ENCODE measurements at places on chromosomes 5 and 9. TPM values are rescaled to one million over a fixed set of nuclear protein-coding genes. Genes with fewer than 3 reads are reported as not detected.

DNA sequence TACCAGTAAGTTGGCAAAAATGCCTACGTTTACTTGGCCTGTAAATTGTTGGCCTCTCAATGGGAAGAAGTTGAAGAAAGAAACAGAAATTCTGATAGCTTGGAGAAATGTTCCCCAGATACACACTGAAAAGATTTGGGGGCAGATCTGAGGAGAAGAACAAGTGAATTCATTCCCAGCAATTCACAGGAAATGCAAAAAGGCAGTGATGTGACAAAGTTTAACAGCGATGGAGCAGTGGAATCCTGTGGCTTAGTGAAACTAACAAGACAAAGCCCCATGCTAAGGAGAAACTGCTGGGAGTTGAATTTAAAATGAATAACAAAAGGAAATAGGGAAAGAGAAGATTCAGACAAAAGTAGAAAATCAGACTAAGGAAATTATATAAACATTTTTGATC is 213.2 kb upstream of the EDIL3 start:
- no peaks in the 10 kb centered on the region for H3K36me3 ChIP-seq
- no peak overlapping the region for H3K4me3 ChIP-seq
- no peaks in the 10 kb centered on the region for H3K27me3 ChIP-seq
- no peak overlapping the region for H3K27ac ChIP-seq

DNA sequence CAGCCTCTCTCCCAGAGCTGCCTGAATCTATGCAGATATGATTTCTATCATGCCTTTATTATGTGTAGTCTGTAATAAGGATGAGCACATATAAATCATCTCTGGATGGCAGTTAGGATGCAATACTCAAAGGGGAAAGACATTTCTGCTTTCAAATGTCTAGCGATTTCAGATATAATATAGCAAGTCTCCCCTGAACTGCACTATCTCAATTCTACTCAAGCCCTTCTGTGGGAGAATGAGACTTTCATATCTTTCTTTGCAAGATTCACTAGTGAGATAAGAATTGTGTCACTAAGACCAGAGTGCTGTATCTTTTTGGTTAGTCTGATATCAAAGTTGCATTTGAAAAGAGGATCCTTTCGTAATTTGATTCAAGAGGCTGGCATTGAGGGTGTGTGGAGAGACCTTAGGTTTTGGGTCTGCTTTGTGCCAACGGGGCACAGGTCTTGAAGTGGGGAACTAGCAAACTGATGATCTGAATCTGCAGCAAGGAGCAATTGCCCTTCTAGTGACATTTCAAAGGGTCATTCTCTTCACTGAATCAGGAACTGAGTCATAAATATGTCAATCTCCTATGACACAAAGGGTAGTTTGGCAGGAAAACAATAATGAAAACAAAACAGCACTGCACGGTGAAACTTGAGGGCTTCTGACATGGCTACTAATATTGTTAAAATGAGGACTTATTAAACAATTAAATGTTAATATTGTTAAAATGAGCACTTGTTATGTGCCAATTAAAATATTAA is 305.5 kb upstream of the CLINT1 start:
- no peak overlapping the region for H3K4me3 ChIP-seq
- H3K4me1 ChIP-seq = no peaks in the 10 kb centered on the region
- no peaks in the 10 kb centered on the region for H3K36me3 ChIP-seq

GRCh38 chr5:172111852-172112225 is 76.2 kb downstream of the STK10 start:
- H3K27ac ChIP-seq = peak overlapping the region; percentile 68
- peak overlapping the region; percentile 33 for H3K4me3 ChIP-seq
- H3K27me3 ChIP-seq = no peaks in the 10 kb centered on the region

DNA sequence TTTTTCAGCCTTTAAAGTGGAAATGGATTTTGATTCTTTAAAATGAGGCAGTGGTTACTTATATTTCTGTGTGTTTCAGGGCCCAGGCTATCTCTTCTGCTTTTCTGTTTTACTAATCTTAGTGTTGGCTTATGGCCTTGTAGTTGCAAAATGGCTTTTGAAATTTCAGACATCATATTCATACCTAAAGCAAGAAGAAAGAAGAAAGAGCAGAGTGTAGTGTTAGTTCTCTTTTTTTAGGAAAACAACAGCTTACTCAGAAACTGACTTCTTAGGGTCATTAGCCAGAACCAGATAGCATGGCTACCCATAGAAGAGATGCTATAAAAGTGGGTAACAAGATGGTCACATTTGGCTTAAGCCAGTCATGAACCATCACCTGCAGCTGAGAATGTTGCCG is 20.9 kb downstream of the ZBED3 start:
- no peak for DNase-seq
- H3K36me3 ChIP-seq = peaks cover 82% of the 10 kb centered on the region
- no peak overlapping the region for H3K4me3 ChIP-seq
- no peaks in the 10 kb centered on the region for H3K27me3 ChIP-seq

DNA sequence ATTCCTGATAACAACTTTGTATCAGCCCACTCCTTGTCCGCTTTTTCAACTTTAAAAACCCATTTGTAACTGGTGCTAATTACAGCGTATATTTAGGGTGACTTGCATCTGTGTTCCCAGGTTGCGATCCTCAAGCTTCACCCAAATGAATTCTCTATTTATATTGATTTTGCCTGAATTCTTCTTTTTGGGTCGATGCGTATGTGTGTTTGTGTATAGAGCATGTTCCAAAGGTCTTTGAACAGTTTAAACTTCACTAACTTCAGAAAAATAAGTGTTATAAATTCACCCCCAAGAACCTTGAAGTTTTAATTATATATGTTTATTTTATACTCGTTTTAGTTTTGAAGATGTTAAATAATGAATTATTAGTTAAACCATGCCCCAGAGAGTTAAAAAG is 16.1 kb upstream of the SPATA31D4 start:
- H3K27me3 ChIP-seq = no peaks in the 10 kb centered on the region
- H3K36me3 ChIP-seq = no peaks in the 10 kb centered on the region
- H3K27ac ChIP-seq = no peak overlapping the region
- no peaks in the 10 kb centered on the region for H3K4me1 ChIP-seq
- no peak for DNase-seq

DNA sequence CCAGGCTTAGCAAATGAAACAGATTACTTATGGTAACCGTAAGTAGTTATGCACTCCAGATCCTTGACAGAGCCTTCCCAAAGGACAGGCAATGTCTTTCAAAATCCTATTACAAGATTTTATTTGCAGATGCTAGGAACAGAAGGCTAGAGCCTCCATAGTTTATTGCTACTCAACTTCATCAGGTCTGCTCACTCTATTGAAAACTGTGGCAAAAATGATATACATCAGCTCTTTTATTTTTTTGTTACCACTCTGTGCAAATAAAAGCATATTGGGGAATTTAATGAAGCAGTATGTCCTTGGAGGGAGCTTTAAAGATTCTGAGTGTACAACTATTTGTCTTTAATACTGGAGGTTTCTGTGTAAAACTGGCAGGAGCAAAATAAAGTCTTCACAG is 46.5 kb downstream of the SLC44A1 start:
- H3K36me3 ChIP-seq = no peaks in the 10 kb centered on the region
- peaks cover 6% of the 10 kb centered on the region for H3K4me1 ChIP-seq
- H3K4me3 ChIP-seq = no peak overlapping the region
- no peaks in the 10 kb centered on the region for H3K27me3 ChIP-seq
- H3K27ac ChIP-seq = no peak overlapping the region

The HAPLN1 gene
- total RNA-seq = 1.1 TPM

The ECSCR gene
- 16.3 TPM for total RNA-seq

The OR1J2 gene
- total RNA-seq = not detected

Data from heart right ventricle (tissue), 16 donors.